ENCODE measurements at places on chromosomes 1 and 21. TPM values are rescaled to one million over a fixed set of nuclear protein-coding genes. Genes with fewer than 3 reads are reported as not detected.

The ZSWIM5 gene
- total RNA-seq, result 1.5 TPM

- no peak for DNase-seq
These were observed 165.6 kb downstream of the DSCAM start for GRCh38 chr21:40681164-40681859.

GRCh38 chr1:24417681-24418080 is 2.1 kb downstream of the NIPAL3 start:
- DNase-seq, result no peak

DNA sequence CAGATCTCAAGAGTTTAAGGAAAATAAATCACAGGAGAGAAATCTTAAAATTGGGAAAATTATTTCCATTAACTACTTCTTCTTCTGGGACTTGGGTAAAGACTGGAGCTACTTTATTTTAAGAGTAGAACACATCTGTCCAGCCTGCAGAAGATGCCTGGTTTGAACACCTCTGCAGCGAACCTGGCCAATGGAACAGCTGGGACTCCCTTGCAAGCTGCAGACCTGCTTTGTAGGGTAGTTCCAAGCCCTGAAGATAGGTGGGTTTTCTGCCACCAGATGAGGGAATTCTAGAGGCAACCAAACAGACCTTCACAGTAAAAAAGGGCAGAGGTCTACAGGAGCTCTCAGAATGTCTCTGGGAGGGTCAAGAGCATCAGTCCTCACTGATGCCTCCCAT is 86.5 kb upstream of the CACNA1E start:
- no peak for DNase-seq

DNA sequence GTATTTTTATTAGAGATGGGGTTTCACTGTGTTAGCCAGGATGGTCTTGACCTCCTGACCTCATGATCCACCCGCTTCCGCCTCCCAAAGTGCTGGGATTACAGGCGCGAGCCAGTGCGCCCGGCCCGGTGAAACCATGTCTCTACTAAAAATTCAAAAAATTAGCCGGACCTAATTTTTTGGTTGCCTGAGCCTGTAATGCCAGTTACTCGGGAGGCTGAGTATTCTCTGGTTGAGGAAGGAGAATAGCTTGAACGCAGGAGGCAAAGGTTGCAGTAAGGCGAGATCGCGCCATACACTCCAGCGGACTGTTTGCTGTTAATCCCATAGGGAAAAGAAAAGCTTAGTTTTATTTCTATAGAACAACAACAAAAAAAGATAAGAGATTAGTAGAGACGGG is 29.9 kb upstream of the HJV start:
- no peak for DNase-seq

GRCh38 chr1:205118752-205119151 is 3.0 kb downstream of the RBBP5 start:
- no peak for DNase-seq
